KG1 (cell line): ENCODE measurements at places on chromosomes 6 and 20.

- DNase-seq = no peak
These were observed 29.2 kb downstream of the C6orf58 start for GRCh38 chr6:127606131-127606562.

- DNase-seq = no peak
These were observed 71.1 kb upstream of the CTNNBL1 start for GRCh38 chr20:37622728-37623127.

DNA sequence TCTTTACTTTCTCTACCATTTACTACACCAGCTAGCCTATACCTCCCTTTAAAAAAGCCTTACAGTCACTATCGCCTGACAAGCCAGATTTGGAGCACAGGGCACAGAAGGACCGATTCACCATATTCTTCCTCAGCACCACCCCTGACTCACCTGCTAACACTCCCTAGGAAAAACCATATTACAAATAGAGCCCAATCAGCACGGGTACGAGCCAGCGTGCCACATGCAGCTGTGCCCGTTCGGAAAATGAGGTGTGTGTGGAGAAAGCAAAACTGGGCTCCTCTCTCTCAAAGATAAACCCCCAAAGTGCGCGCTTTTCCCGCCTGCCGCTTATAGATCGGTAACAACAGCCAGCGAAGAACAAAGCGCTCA is 1.2 kb downstream of the SYNCRIP start:
- no peak for DNase-seq

- DNase-seq = no peak
These were observed 73.9 kb downstream of the DHX35 start for GRCh38 chr20:39036011-39036410.

GRCh38 chr6:101294051-101294638 is 99.4 kb upstream of the GRIK2 start:
- no peak for DNase-seq

- DNase-seq = no peak
These were observed 58.8 kb upstream of the CD83 start for GRCh38 chr6:14058735-14059134.

- DNase-seq = no peak
These were observed 118.0 kb downstream of the GRM1 start for GRCh38 chr6:146146836-146147235.

DNA sequence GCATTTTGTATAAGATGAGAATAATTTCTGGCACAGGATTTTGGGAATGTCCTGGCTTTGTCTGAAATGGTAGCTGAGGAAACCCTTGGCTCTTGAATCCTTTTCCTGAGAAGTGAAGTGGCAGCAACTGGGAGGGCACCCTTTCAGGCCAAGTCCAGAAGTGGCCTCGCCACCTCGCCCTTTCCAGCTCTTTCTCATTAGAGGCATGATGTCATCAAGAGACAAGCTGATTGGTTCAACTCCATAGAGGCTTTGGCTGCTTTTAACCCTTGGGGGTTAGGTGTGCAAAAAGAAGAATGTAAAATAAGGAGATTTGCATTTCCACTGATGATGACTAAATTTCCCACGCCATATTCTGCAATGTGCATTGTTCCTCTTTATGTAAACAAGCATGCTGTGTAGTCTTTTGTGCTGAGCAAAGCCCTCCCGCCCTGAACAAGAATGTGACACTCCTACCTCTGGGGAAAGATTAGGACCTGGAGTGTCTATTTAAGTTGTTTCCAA is 116.5 kb downstream of the TCP11 start:
- DNase-seq = no peak

DNA sequence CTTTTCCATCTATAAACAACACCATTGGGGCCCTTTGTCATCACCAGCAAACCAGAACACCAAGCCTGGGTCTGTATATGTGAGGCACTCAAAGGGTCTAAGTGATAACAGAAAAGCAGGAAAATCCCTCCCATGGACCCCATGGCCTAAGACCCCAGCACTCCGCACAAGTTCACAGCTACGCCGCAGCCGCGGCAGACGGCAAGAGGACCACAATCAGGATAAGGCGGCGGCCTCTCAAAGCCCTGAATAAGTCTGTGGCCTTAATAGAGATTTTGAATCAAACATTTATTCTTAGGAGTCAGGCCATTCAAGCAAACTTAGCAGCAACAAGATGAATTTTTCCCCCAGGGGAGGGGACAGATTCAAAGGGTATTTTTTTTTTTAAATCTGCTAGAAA is 2.9 kb downstream of the ZBTB46 start:
- no peak for DNase-seq

DNA sequence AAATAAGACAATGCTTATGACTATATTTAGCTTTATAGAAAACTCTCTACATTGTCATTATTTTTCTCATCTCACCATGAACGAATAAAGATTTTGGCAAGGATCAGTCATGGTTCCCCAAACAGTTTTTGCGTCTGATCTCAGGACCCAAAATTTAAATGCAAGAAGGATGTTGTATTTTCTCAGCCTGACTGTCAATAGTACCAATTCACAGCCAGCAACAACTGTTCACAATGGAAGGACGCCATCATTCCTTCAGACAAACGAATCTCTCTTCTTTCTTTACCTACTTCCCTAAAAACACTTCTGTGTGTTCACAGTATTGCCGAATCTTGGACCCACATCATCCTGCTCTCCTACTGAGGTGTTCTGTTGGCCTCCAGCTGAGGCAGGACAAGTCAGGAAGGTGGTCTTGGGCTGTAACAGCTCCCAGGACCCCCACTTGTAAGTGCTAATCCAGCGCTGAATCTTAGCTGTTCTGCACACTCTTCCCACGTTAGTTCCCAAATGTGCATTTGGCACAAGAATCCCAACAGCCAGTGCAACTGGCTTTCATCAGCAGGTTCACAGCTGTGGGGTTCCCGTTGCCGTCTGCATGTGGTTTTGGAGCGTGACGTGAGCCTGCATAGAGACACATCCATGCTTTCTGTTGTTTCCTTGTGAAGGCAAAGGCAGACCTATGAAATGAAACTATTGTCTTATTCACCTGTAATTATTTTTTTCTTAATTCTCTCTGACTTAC is 600.0 kb downstream of the QKI start:
- DNase-seq = no peak

DNA sequence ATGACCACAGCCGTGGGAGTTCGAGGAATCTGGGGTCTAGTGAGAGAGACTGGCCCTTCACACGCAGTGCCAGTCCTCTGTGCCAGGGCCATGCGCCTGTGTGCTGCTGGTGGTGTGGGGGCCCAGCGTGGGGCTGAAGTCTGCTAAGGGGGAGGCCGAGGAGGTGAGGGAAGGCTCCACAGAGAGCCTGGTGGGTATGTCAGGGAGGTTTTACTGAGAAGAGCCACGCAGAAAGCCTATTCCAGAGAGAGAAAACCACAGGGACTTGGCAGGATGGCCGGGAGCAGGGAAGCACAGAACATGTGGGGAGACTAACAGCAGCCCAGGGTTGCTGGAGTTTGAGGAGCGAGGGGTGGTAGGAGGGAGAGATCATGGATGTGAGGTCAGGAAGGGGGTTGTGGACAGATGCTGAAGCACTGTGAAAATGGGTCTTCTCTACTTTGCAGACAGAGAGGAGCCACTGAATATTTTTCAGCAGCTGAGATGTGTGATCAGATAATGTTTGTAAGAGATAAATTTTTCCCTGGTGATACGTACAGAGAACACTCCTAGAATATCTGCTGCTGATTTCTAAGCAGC is 35.3 kb downstream of the DUSP22 start:
- DNase-seq = no peak

GRCh38 chr6:100338090-100338489 is 126.6 kb downstream of the SIM1 start:
- DNase-seq = no peak

DNA sequence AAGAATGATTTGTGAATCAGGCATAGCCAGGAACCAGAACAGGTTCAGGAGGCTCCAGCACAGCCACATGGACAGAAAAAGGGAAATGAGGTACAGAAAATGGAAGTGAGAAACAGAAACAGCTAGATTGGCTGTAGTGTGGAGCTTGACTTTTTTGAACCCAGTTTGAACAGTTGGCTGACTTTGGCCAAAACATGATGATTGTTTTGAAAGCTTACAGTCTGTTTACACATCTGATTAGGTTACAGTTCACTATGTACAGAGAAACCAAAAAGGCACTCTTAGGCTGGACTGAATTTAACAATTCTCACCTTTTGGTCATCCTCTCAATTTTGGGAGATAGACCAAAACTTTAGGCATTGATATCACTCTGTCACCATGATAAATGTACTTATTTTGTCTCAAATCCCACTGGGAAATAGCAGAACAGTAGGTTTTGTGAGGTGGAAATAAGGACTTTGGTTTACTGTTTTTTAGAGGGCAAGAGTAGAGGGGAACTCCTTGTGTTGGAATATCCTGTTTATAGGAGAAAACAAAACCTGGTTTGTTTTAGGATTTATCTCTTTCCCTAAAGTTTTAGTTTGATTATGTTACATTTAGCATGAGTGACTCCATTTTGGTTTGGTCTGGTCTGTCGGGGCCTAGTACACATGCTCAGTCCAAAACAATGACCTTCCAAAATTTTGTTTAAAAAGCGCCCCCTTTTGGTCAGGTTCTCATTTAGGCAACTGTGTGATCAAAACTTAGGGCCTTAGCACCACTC is 123.1 kb downstream of the OLIG3 start:
- DNase-seq = no peak

GRCh38 chr20:46089167-46089416 is 670 bp downstream of the NCOA5 start:
- DNase-seq = no peak

- DNase-seq = no peak
These were observed 648.4 kb upstream of the NRSN1 start for GRCh38 chr6:23477586-23477985.

DNA sequence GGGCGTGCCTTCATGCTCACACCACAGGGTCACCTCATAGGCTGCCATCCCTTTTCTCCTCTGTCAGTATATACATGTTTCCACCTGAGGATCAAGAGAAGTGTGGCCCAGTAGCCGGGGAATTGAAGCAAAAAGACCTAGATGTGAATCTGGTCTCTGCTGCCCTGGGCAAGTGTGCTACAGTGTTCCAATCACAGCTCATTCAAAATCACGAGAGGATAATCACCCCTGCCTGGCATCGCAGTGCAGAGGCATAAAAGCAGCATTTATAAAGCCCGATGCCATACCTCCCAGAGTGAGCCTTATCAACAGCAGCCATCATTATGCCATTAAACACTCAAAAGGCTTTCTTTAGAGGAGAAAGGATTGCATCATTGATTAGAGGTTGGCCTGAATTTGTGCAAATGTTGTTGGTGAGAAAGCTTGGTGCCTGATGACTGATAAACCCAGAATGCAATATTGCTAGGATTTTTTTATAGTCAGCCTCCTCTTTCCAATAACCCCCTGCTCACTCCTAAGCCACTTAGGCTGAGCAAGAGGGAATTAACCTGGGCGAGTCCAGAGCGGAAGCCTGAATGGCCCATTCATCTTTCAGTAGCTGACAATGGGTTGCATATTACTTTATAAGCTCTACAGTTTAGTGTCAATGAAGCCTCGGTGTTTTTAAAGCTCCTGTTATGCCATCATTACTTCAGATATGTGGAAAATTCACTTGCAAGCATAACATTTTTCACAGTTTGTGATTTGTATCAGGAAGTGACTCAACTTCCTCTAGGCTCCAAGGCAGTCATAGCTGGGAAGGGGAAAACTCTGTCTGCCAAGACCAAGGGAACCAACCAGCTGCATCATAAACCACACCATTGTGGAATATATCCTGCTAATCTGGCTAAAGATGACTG is 92.5 kb upstream of the NXT1 start:
- DNase-seq = no peak

- no peak for DNase-seq
These were observed 220.2 kb downstream of the FUT9 start for GRCh38 chr6:96235927-96236326.

DNA sequence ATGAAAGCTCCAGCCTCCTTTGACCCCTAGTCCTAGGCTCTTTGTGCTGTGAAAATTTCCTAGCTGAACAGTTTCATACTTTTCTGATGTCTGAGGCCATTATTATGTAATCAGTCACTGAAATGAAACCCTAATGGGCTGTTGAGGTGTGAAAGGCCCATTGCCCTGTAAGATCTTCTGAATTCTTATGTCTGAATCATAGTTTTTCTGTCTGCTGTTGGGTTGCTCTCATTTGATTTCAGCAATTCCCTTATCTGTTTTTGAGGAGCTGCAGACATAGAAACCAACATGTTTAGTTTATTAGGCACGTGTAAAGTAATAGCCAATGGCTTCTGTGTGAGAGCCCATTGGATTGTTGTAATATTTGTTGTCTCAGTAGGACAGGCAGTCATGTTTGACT is 118.1 kb downstream of the EYA4 start:
- no peak for DNase-seq

DNA sequence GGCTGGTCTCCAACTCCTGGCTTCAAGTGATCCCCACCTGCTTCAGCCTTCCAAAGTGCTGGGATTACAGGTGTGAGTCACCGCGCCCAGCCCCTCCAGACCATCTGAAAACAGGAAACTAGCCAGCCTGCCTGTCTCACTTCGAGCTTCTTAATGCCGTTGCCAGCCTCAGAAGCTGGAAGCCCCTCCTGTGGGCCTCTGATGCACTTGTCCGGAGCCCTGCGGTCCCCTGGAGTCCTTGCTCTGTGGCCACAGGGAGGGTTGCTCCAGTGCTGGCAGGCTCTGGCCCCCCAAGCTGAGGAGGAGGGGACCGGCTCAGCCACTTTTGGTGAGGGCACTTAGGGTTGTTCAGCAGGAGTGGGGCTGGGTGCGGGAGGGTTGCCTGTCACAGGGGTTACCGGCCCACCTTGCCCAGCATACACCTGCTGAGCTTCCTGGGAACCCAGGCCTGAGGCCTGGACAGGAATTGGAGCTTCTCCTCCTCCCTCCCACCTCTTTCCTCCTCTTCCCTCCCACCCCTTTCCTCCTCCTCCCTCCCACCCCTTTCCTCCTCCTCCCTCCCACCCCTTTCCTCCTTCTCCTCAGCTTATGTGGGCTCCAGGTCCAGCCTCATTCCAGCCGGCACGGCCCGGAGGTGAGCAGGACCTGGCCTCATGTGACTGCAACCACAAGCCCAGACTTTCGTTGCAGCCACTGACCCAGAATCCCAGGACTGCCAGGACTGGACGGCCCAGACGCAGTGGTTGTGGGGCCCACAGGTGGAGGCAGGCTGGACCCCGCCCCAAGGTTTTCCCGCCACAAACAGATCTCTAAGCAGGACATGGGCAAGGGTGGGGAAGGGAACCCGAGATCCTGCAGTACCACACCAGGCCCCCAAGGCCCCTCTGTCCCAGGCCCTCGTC is 9.4 kb upstream of the BIRC7 start:
- DNase-seq = no peak

- DNase-seq = no peak
These were observed 42.2 kb downstream of the NFATC2 start for GRCh38 chr20:51500311-51500710.
